ENCODE measurements at places on chromosomes 1 and 21.

- no peak for DNase-seq
These were observed 126.4 kb upstream of the C1orf21 start for GRCh38 chr1:184260382-184260781.

DNA sequence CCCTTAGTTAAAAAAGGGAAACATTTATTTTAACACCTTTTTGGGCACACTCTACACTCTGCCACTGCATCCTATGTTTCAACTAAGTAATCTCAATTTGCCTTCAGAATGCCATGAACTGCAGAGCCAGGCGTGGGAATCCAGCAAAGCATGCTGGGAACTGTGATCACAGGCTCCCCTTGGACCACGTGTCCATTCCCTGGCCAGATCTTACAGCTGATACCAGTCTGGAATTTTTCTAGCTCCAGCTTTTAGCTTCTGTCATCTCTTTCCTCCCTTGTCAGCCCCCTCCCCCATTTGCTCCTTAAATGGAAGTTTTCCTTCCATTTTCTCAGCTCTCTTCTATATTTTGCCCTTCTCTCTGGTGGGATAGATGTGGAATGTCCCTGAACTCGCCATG is 29.4 kb downstream of the RCSD1 start:
- no peak for DNase-seq

- peak; percentile 6 for DNase-seq
These were observed 184.6 kb upstream of the JUN start for GRCh38 chr1:58968360-58968952.

GRCh38 chr21:41678924-41679318 is 87.9 kb downstream of the RIPK4 start:
- DNase-seq: no peak

DNA sequence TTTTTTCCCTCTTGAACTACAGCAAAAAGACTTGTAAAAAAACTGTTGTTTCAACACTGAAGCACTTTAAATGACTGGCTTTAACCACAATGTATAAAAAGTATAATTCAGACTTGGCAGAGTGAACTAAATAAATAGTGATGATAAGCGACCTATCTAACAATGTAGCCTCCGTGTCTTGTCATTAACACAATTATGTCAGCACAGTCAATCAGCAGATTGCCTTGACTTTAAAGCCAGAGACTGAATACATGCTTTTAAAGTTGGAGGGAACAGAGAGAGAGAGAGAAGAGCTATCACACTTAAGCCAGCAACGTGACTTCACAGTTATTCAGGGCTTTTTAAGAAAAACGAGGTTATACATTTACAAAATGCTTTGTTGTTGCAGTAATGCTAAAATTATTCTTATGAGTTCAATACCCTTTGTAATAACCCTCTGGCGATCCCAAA is 378.1 kb downstream of the LMO4 start:
- DNase-seq: no peak

- no peak for DNase-seq
These were observed 70.3 kb upstream of the KCNK1 start for GRCh38 chr1:233543338-233544255.

DNA sequence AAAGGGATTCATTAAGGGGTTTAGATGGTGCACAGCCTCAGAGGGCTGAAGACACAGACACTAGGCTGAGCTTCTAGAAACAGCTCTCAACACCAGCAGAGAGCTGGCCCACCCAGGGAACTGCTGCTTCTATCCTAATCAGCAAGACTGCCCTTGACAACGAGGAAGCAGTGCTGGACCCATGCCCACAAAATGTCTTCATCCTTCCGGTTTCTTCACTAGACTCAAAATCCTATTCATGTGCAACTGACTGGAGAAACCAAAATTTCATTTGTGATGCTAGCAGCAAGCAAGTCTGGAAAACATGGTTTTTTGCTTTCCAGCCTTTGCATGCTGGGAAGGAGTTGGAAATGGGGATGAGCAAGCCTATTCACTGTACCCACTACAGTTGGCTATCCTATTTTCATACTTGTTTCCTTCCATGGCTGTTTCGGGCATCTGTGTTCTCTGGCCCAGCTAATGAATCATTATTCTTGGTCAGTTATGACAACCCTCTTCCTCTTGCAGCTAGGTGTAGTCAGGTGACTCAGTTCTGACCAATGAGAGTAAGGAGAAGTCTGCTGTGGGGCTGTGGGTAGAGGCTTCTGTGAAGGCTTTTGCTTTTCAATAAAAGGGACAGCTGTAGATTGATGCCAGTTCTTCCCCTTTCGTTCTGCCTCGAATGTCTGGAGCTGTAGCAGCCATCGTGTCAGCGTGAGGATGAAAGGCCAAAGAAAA is 14.6 kb upstream of the TMEM61 start:
- DNase-seq: no peak

- no peak for DNase-seq
These were observed 210.3 kb upstream of the USP24 start for GRCh38 chr1:55425310-55425930.

DNA sequence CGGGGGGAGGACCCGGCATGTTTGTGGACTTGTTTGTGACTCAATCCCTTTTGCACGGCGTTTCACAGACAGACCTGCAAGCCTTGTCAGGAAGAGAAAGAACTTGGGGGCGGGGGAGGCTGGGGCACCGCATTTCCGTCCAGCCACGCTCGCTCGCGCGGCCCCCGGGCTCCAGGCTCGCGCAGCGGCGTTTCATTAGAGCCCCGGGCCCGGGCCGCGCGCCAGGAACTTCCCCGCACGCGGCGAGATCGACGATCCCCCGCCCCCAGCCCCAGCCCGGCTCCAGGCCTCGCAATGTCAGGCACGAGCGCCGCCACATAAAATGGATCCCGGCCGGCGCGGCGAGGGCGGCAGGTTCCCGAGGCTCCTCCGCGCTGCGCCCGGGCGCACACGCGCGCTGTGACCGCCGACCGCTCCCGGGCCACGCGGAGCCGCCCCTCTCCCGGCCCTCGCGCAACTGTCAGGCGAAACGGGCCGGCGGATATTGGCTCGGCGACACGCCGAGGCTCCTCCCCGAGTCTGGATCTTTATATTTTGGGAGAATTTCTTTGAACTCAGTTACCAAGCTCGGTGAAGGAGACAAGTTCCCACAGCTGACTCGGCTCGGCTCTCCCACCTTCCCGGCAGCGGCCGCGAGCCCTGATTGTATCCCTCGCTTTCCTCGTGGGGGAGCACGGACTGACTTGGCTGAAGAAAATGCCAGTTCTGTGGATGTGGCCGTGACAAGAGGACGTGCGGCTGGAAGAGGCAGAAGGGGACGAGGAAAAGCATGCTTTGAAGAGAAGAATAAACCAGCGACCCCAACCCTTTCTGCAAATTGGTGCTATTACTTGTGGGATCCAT is at the start of gene KIF26B:
TSS of gene KIF26B (plus strand) at position 557 of the 843 bp plus-strand sequence. CDS start 440 bp downstream, outside the sequence.
- no peak for DNase-seq

GRCh38 chr1:90711696-90712095 is 5.4 kb downstream of the BARHL2 start:
- DNase-seq: no peak

DNA sequence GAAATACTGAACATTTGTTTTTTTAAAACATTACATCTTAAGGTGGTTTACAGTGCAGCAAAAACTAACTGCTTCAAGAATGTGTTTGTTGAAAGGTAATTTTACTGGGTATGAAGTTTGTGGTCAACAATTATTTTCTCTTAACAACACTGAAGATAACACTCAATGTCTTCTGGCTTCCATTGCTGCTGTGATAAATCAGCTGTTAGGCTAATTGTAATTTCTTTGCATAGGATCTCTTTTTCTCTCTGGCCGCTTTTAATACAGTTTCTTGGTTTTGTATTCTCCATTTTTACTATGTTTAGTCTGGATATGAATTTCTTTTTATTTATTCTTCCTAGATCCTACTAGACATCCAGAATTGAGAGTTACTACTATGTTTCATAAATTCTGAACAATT is 44.9 kb downstream of the DOCK7 start:
- DNase-seq: no peak

DNA sequence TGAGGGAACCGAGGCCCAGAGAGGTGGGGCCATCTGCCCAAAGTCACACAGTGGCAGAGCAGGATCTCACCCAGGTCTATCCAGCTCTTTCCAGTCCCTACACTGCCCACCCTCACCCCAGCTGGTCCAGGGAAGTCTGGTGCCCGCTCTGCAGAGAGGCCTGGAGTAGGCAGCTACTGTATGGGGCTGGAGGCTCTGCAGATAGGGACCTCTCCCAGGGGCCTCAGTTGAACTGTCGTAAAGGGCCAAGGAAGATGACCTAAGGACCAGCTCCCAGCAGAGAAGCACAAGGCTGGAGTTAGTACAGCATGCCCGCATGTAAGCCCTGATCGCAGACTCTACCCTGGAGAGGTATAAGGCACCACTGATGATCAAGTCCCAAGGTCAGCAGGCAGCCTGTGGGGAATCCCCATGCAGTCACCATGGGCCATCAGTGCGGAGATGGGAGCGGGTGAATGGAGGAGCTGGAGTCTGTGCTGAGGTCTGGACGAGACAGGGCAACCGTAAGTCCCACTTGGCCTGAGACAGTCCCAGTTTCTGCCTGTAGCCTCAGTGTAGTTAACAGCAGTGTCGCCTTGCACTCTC is 320.2 kb downstream of the MATN1 start:
- no peak for DNase-seq

- no peak for DNase-seq
These were observed 200.7 kb downstream of the FGGY start for GRCh38 chr1:59497616-59498015.

DNA sequence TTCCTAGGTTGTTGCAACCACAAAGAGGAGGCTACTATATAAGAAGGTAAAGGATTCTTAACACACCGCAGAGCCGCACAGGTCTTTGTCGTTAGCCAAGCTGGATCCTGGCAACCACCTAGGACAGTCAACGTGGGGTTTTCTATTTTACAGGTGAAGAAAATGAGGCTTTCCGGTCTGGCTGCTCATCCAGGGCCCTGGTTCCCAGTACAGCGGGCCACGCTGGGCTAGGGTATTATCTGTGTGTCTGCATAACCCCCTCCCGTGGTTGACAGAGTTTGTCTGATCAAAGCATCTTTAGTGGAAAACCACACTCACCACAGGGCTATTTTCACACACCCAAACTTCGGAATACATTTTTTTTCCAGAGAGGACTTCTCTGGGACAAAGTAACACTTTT is 39.0 kb upstream of the PDE9A start:
- DNase-seq: peak; percentile 25

DNA sequence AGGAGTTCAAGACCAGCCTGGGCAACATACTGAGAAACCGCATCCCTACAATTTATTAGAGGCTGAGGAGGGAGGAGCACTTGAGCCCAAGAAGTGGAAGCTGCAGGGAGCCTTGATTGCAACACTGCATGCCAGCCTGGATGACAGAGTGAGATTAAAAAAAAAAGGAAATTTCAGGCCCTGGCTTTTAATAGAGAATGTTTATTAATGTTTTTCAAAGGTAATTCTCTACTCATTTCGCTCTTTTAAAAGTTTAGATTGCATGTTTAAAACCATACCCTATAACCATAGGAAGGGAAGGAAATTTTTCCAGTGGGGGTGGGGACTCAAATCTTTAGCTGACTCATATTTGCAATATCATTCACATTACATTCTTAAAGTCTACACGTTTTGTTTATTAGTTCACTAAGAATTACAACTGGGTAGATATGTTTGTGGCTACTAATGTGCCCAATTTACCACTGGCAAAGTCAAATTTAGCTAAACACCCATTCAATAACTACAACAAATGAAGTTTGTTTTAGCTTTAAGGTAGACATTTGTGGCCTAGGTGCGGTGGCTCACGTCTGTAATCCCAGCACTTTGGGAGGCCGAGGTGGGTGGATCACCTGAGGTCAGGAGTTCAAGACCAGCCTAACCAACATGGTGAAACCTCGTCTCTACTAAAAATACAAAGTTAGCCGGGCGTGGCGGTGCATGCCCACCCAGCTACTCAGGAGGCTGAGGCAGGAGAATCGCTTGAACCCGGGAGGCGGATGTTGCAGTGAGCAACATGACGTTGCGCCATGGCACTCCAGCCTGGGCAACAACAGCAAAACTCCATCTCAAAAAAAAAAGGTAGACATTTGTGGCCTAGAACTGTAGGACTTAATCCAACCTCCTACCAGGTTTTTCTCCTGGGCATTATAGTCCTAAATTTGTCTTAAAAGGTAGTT is 5.0 kb downstream of the KDM5B start:
- DNase-seq: no peak

GRCh38 chr1:110783292-110783918 is 89.5 kb upstream of the CD53 start:
- DNase-seq: peak; percentile 46

DNA sequence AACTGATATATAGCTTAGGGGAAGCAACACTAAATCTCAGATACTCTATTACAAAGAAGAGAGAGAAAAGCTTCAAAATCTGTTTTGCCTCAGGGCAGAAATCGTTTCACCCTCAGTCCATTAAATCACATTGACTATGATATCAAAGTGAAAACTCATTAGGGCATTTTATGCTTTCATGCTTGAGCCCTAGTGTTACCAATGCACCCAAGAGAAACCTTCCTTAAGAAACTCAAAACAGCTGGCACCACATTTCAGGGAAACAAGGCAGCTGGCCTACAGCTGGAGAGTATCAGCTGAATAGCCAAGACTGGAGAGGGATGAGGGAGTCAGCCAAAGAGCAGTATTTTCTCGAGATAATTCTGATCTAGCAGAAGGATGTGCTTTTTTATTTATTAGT is 14.9 kb downstream of the COLGALT2 start:
- no peak for DNase-seq

- no peak for DNase-seq
These were observed 39.2 kb downstream of the CSMD2 start for GRCh38 chr1:34125721-34126380.

GRCh38 chr1:202167708-202168415 is 7.5 kb upstream of the PTPN7 start:
- DNase-seq: no peak

- no peak for DNase-seq
These were observed 129.1 kb downstream of the PIK3R3 start for GRCh38 chr1:46003315-46003714.

GRCh38 chr1:2506901-2507565 is 19.4 kb downstream of the PANK4 start:
- DNase-seq: no peak

- DNase-seq: no peak
These were observed 16.5 kb downstream of the SLC27A3 start for GRCh38 chr1:153791648-153792253.

GRCh38 chr1:161966067-161966466 is 57.6 kb downstream of the OLFML2B start:
- DNase-seq: no peak

DNA sequence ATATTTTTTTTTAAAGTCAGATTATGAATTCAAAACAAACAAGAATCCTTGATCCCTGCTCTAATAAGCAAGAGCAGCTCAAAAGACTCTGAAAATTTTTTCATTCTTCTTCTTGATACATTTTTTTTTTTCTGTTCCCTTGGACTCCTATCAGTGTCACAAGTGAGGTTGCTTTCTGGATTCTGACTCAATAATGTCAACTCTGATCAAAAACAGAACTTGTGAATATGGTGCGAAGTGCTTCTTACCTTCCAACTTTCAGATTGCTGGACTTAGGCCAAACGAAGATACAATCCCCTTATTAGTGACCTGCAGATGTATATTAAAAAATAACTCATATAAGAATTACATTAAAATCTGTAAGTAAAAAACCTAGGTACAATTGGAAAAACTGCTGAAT is 136.1 kb downstream of the GPATCH2 start:
- DNase-seq: no peak

Data from activated gamma-delta T cell treated with Interleukin-2 at 50 U/mL for 16 hours (primary cell).